ENCODE measurements at places on chromosomes 12 and 14.

DNA sequence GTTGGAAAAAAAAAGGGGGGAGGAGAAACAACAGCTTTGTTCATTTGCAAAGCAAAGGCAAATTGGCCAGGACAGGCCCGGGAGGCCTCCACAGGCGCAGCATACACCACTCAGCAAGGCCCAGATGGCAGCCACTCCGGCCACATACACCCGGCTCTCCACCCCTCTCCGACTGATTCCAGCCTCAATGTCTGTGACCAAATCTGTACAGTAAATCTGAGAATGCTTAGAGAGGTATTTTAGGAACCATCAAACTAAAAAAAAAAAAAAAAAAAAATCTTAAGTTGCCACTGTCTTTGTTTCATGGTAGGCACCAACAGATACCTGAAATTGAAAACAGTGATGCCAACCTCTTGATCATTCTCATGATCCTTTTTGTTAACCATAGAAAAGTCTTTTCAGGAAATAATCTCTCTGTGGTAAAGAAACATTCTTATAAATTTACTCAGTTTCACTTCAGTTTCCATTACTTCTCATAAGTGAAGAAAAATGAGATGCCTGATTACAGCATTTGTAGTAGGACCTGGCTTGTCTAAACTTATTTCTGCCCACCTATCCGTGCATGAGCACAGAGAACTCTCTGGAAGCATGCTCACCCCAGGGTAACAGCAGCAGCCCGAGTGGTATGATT lies 20.2 kb downstream of the VPS37B start:
- no peak for DNase-seq

DNA sequence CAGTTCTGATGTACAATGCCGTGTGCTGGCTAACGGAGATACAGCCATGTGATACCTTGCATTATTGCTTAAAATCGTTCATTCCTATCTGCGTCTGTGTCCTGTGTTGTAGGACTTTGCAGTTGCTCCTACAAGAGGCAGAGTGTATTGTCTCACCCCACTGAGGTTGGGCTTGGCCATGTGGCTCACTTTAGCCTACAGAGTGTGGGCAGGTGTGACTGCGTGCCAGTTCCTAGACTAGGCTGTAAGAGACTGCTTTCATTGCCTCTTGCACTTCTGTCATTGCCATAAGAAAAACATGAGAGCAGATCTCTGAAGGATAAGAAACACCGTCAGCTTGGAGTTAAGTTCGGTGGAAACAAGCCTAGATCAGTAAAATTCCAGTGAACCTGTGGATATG lies 197.7 kb upstream of the CRY1 start:
- no peak for DNase-seq

DNA sequence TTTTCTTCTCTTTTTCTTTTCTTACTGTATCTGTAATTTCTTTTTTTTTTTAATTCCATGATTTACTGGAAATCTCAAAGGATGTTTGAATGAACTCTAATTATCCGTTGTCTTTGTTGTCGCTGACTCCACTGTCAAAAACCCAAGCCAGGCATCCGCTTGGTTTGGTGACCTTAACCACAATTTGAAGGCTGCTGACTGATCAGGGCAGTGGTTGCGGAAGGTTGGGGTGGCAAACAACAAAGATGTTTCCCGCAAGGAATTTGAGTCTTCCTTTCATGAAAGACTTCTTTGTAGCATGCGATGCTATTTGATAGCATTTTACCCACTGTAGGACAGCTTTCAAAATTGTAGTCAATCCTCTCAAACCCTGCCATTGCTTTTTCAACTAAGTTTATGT lies 1013.8 kb downstream of the DIO2 start:
- DNase-seq = no peak

GRCh38 chr14:102806447-102806846 lies 29.2 kb downstream of the TRAF3 start:
- no peak for DNase-seq

DNA sequence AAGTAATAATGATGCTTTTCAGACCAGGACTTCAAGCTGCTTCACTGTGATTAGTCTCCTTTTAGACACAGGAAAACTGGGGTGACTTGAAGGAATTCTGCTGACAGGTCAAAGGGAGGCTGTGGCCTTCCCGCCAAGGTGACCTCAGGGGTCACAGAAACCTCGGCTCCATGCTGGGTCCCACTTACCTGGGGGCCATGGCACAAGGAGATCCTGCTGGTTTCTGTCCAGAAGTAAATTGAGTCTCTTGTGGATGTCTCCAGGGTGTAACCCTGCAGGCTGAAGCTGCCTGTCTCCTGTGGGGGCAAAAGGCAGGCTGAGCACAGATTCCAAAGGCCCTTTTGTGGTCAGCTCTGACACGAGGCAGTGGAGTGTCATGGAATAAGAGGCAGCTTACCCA lies 138.7 kb upstream of the MED13L start:
- no peak for DNase-seq

DNA sequence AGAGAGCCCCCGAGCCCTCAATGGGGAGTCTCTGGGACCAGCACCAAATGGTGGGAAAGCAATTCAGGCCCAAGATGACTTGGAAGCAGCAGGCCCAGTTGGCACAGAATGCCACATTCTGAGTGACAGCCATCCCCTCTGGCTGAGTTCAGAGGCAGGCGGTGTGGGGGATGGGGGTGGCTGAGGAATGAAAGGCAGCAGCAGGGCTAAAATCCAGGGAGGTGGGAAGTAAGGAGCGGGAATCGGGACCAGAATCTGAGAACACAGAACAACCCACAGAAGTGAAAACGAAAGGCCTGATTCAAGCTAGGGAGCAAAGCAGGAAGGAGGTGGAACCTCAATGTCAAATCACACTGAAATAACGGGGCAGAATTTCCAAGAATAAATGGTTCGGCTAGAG lies 171.2 kb downstream of the CALM1 start:
- DNase-seq = no peak

- DNase-seq = no peak
Observed at GRCh38 chr12:58502841-58503240, 417.5 kb downstream of the LRIG3 start.

DNA sequence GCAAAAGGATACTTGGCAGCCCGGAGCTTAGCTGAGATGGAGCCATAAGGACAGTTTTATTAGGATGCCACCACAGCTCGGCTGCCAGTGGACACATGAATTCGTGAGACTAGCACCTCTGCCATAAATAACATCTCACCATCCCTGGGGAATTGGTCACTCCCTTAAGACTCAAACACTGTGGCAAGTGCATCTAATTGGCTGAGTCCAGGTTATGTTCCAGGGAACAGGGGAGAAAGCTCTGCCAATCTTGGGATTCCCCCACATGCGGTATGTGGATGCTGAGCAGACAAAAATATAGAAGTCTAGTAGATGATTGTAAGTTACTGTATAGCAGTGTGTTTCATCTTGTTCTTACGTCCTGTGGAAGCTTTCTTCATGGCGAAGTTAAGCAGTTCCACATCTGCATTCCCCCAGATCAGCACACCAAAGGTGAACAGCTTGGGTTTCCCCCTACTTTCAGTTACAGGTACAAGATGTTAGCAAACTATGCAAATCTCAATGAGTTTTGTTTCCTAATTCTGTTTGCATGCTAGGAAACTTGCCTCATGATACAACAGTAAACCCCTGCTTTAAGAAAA lies 131.1 kb downstream of the ETV6 start:
- no peak for DNase-seq

DNA sequence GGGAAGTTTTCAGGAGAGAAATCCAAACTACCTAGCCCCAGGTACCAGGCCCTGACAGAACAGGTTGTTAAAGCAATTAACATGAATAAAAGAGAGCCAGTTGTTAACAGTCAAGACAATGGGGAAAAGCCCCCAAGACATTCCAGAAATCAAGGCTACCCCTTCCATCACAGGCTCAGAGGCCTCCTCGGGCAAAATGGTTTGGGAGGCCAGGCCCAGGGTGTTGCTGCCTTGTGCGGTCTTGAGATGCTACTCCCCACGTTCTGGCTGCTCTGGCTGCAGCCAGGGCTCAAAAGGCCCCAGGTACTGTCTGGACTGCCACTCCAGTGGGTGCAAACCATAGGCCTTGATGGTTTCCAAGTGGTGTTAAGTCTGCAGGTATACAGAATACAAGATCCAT lies 7.0 kb downstream of the CRY1 start:
- no peak for DNase-seq

DNA sequence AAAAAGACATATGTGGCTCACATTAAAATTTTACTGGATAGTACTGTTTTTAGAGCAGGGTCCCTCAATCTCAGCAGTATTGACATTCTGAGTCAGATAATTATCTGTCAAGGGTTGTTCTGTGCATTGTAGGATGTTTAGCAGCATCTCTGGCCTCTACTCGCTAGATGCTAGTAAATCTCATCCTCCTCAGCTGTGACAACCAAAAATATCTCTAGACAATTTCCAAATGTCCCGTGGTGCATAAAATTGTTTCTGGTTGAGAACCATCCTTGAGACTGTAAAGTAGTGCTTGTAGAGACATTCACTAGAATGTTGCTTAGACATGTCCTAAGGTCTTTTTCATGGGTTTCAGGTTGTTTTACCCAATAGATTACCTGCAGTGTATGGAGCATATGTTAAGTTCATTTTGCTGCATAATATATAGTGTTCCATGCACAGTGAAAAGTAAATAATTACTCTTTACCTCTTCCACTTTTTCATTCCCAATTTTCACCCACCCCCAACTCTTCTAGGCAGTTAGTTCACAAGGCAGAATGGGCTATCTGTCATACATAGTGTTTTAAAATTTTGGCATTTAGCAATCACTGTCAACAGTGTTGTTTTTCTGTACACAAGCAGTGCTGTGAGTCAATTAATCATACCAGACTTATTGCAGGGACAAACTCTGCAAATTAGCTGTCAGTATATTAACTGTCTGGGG lies 200.2 kb upstream of the SLC38A2 start:
- DNase-seq = no peak

- DNase-seq = no peak
Observed at GRCh38 chr14:81589381-81590065, 55.9 kb upstream of the SEL1L start.

DNA sequence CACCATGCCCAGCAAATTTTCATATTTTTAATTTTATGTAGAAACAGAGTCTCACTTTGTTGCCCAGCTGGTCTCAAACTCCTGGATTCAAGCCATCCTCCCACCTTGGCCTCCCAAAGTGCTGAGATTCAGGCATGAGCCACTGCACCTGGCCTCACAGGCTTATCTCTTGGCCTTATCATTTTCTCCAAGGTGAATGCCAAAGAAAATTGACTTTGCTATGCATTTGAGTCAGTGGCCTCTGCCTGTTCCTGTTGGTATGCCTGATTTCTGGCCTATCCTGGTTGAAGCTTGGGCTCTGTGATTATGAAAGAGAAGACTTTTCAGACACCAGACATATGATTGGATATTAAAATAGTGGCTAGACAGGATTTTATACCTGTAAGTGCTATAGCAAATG lies 34.2 kb downstream of the MANSC1 start:
- DNase-seq = no peak

- peak; percentile 95 for DNase-seq
Observed at GRCh38 chr14:94342334-94342934, 19.3 kb upstream of the SERPINA6 start.

DNA sequence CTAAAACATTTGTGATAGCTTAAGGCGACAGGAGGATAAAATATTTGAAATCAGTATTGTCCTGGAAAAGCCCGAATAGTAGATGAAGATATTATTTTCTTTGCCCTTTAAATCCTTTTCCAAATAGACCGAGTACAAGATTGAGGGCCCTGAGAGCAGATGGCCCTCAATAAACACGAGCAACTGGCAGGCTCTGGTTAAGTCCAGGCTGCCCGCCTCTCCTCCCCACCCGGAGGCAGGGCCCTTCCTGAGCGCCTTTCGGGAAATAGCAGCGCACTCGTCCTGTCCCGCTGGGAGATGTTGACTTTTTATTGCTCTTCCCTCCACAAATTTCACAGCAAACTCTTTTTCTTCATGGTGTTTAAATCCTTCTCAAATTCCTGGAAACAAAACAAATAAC lies 50.8 kb upstream of the MAX start:
- no peak for DNase-seq

DNA sequence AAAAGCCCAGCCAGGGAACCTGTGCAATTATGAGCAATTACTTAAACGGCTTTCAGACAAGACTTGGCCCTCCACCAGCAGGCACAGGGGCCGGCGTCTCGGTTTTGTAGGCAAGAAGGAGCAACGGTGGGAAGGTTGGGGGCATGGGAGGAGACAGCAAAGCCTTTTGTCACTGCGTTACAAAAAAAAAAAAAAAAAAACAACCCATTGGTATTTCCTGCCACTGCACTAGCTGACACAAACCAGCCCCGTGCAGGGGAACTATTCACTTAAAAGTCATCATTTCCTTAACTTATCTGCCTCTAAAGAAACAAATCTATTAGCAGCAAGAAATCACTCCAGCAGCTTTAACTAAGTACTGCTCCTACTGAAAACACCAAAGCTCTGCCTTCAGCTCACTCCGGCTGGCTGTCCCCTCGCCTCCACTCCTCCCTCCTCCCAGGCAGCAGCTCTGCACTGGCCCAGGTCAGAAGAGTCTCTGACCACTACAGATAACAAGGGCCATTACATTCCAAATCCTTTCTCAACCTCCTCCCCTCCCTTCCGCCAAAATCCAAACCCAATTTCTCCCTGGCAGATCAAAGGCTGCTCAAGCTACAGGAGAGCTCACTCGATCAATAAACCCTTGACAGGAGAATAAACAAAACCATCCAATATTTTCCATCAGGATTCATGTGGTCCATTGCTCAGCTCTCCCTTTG lies 105.2 kb upstream of the CDKN3 start:
- peak; percentile 80 for DNase-seq

- DNase-seq = no peak
Observed at GRCh38 chr14:105941226-105942166, 415.1 kb downstream of the TMEM121 start.

- no peak for DNase-seq
Observed at GRCh38 chr12:104682790-104683279, 226.1 kb downstream of the CHST11 start.

DNA sequence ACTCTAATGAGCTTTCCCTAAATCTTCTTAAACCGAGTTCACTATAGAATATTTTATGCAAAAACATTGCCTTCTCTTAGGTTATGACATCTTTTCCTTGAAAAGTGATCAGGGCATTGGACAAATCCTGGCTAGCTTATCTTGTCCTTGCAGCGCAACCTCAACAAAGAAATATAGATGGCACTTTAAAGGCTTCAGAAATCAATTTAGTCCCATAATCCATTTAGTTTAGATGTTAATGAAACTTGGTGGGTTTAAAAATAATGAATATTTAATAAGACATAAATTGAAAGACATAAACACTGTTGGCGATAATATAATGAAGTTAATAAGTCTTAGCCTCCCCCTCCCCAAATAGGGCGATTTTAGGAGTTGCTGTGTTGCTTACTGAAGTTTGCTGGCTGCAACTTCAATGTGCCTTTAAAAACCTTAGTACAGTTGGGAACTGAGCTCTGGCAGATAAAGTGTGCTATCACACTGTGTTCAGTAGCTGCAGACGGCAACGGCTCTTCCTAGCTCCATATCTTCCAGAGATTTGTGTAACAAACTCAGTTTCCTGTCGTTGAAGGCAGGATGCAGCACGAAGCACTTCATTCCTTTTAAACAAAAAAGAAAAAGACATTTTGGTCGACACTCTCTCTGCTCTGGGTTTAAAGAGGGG lies 19.5 kb downstream of the PLXNC1 start:
- DNase-seq = no peak

DNA sequence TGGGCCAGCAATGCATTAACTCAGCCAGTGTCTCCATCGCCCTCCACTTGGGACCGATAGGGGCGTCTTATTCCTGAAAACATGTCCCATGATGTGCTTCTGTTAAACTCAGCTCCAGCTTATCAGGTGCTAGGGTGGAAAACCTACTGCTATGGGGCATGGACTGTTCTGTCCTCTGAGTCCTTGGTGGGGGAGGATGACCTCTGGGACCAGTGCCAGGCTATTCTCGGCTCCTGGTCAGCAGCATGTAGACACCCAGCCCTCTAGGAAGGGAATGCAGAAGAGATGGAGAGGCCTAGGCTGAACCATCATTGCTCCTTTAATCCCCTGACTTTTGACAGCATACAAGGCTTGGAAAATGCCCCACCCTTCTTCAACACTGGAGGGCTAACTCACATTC lies 486.2 kb downstream of the MED13L start:
- no peak for DNase-seq
